ENCODE measurements at places on chromosomes 3 and 15.

DNA sequence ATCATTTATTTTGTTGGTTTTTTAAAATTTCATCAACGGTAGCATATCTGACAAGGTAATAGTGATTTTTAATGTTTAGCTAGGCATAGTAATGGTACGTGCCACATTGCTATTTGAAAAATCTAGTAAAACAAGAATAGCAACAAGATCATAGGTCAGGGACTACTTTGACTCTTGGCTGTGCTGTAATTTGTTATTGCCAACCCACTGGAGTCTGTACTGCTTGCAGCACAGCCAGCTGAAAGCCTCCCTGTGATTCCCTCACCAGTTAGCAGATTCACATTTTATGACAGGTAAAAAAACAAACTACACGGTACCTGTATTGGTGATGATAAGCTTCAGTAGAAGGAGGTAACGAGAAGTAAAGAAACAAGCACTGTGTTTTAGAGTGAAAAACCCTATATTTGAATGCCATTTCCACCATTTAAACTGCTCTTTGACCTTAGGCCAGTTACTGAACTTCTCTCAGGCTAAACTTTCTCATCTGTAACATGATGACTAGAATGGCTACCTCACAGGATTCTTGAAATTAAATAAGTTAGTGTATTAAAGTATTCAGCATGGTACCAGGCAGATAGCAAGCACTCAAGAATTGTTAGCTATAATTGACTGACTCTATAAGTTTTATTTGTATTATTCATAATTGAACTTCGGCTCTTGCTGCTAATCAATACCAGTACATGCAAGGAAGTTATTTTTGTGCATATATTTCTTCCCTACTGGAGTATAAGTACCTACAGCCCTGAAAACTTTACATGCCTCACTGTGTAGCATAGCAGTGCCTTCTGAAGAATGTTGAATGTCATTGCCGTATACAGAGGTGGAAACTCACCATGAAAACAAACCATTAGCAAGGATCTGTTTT lies 16.1 kb downstream of the FILIP1L start:
- DNase-seq = no peak

DNA sequence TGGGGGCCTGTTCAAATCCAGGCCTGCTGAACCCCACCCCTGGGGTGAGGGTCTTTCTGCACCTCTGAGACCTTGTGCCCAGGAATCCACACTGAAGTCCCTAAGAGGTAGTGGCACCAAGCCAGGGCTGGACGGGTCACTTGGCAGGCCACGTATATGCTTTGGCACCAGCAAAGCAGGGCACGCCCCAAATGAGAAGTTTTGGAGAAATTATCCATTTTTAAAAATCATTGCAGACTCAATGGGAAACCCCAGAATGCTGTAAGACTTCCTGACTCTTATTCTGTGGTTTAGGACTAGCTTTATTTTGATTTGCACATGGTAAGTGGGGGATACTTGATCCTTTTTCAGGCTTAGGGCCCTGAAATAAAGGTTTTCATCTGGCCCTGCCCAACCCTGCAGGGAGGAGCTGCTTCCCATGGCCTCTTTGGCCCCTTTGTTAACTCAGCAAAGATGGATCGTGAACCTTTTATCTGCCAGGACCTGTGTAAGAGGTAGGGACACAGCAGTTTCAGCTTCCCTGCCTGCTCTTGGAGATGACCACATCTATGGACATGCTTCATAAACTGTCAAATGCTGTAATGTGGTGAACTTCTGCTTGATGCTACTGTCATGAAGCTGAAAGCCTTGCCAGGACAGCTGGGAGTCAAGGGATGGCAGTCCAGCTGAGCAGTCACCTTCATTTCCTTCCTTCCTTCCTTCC lies 88.0 kb downstream of the HMG20A start:
- DNase-seq = no peak

DNA sequence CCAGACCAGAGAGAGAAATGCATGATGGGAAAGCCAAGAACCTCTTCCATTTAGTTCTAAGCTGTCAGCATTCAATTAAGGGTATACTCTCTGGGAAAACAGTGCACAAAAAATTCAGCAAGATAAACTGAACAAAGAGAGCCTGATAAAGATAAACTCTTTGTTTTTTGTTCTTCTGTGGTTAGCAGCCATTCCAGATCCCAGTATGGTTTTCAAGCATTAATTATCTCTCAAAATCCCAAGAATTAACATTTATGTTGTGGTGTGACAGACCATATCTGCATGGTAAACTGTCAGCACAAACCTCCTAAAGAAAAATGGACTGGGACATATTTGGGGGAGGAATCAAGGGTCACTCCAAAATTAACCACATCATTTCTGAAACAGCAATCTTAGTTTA lies 124.0 kb upstream of the LRRN1 start:
- no peak for DNase-seq

- no peak for DNase-seq
Measured at GRCh38 chr3:188200481-188200880, 46.5 kb downstream of the LPP start.

- DNase-seq = no peak
Measured at GRCh38 chr3:53161450-53161819, 426 bp downstream of the PRKCD start.

DNA sequence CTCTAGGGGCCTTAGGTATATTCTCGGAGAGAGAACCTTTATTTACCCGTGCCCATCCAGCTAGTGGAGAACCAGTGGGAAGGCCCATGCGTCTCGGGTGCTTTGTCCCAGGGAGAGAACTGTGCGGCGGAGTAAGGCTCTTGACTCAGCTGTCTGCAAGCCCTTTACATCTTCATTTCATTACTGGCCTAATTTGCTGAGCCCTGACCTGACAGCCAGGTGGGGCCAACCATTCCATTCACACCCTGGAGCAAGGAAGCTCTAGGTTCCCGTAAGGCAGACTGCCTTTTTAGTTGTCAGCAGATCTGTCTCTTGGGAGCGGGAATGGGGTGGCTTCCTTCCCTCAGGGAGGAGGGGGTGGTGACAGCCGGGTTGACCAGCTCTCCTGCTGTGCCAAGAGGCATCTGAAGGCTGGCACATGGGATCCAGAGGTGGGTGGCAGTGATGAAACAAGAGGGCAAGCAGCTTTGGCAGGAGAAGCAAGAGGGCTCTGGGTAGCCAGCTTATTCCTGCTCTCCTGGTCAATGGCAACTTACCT lies 36.4 kb downstream of the SV2B start:
- DNase-seq = no peak

DNA sequence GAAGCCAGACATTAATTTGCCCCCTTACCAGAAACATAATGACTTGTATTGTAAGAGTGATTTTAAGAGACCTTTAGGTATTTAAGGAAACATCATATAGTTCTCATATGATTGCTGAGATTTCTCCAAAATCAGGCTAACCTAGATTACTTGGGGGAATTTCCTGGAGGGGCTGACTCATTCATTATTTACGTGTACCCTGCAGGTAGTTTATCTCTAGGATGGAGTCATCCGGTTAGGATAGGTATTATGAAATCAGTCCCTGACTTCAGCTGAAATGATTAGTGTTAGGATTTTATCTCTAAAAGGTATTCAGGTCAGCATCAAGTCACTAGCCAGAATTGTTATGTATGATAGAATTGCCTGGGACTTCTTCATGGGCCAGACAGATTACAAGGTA lies 97.5 kb downstream of the TCF12 start:
- no peak for DNase-seq

DNA sequence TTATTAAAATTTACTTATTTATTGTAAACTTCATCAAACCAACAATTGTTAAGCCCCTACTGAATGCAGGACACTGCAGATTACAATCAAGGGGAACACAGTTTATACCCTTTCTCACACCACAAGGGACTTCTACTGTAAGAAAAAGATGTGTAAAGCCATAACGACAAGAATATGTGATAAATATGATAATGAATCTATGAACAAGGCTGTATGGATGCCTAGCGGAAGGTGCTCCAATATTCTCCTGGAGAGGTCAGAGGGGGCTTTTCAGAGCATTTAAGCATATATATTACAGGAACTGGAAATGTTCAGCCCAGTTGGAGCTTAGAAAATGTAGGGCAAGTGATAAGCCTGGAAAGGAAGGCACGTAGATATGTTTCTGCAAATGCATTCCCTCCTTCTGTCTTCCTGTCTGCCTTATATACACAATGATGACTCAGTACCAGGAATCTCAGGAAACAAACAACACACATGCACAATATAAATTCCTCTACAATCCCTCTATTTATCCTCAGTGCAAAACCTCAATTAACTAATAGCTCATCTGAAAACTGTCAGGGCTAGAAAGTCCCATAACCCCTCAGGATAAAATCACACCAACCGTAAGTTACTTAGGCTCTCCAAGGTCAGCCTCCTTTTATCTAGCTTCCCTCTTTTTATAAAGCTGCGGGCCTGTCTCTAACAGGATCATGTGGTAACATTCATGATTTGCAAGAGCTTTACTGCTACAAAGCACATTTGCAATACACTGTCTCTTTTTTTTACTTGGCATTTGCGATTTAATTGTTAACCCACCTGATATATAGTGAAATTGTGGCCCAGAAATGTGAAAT lies 393.1 kb downstream of the LPP start:
- DNase-seq = no peak

DNA sequence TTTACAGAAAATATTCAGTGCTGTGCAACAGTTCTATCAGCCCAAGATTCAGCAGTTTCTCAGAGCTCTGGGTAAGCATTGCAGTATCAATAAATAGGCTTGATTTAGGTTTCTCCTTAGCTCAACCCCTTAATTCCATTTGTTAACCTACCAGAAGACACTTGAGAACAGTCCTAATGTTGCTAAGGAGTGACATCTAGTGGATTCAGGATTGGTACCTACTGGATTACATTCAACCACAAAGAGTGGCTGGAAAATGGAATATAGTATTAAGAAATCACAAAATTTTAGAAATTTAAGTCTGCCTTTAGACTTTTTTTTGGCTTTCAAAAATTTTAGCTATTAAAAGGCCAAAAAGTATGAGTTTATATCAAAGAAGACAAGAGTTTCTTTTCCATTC lies 34.7 kb downstream of the POLG start:
- no peak for DNase-seq

DNA sequence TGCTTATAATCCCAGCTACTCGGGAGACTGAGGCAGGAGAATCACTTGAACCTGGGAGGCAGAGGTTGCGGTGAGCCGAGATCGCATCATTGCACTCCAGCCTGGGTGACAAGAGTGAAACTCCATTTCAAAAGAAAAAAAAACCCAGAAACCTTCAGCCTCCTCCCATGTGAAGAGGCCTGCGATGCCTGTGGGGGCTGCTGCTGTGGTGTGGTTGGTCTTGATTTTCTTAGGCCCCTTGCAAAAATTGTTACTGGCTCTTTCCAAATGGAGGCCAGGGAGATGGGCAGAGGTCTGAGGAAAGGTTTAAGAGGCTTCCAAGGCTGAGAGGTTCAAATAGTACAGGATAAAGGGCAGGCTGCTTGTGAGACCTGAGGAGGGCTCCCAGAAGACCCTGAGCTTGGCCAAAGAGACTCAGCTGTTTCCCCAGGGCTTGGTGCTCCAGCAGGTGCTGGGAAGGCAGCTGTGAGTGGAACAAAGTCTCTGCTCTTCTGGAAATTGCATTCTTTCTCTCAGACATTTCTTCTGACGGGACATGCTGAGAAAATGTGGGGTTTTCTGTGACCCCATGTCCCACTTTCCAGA lies 18.4 kb downstream of the GCSAM start:
- DNase-seq = no peak

DNA sequence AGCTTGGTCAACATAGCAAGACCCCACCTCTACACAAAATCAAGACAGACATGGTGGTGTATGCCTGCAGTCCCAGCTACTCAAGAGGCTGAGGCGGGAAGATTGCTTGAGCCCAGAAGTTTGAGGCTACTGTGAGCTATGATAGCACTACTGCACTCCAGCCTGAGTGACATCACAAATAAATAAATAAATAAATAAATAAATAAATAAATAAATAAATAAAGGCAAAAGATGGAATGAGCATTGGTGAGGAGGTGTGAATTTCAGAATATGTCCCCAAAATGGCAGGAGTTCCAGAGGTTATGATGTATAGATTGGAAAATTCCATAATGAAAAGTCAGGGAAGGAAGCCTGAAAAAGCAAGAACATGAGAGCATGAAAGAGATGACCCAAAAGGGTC lies 249.9 kb downstream of the MEX3B start:
- no peak for DNase-seq

DNA sequence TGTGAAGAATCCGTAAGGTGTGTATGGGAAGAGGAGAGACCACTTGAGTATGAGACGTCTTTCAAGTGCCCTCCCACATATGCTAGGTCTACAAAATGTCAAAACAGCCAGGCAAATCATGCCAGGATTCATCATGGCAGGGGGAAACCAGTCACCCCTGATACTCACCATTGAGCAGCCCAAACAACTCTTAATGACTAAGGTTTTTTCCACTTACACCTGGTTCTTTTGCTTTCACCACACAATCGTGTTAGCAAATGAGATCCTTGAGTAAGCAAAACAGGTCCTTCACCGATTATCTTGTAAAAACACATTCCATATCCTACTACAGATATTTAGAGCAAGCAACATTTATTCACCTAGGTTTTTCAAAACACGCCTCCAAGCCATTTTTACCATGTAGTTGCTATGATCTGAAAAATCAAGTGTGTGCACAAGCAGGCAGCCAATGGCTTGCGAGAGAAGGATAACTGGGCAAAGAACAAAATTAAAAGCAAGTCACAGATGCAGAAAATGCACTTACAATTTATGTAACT lies 177.5 kb upstream of the LPP start:
- DNase-seq = no peak

DNA sequence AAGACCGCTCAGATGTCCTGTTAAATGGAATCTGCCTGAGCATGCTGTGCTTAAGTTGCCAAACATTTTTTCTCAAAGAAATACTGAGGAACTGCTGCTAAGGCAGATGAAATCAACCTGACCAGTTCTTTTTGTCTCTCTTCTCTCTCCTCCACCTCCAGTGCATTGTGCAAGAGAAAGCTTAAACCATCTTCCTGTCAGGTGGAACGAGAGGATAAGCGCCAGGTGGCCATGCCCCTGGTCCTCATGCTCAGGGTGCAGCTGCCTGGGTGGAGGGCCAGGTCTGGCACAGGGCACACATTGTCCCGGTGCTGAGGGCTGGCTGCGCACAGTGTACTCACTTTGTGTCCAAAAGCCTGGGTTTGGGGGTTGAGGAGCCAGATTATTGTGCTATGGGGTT lies 176.2 kb upstream of the TP63 start:
- no peak for DNase-seq

- no peak for DNase-seq
Measured at GRCh38 chr3:105365391-105366325, 1.1 kb upstream of the ALCAM start.

DNA sequence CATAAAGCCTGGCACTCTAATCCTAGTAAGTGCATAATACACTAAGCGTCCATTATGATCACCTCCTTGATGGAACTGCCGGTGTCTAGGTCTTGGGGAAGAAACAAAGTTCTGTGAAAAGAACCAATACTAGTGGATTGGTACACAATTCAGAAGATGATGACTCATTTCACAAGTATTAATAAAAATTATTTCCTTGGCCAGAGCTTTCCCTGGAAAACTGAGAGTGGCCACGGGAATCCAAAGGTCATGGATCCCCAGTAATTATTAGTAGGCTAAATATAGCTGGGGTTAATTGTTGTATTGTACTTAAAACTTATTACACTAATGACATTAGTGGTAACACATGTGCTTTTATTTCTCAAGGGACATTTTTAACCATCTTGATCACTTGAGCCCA lies 808.0 kb upstream of the NR2F2 start:
- no peak for DNase-seq

- no peak for DNase-seq
Measured at GRCh38 chr3:157120071-157120892, 39.7 kb downstream of the CCNL1 start.

GRCh38 chr15:80890341-80891005 lies 99.1 kb downstream of the MESD start:
- DNase-seq = no peak

GRCh38 chr3:128508852-128509251 lies 15.9 kb upstream of the GATA2 start:
- DNase-seq = no peak

GRCh38 chr3:114494498-114494897 lies 200.7 kb downstream of the TIGIT start:
- no peak for DNase-seq

Data from esophagus muscularis mucosa (tissue), 4 donors.